Uterus (tissue), 4 donors: ENCODE measurements at places on chromosomes 4 and X. TPM values are rescaled to one million over a fixed set of nuclear protein-coding genes. Genes with fewer than 3 reads are reported as not detected.
A peak's percentile ranks its signal among the peaks of the same experiment; 100 is the strongest.

The GPR50 gene
- total RNA-seq: not detected

The AGTR2 gene
- total RNA-seq: not detected

DNA sequence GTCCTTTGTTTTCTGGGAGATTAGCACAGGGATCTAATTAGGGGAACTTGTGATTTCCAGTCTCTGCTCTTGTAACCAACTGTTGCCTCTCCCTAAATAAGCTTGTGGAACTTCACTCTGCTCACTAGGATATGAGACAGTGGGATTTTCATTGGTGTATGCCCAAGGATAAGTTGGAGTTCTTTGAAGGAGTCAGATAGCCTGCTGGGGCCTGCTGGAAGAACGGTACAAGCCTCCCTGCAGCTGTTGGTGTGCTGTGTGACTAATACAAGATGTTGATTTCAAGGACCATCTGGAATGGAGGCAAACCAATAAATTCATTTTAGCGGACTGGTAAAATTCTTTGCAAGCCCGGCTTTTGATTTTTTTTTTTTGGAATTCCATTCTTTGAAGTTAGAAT, 167.0 kb downstream of the AASDH start:
- no peaks in the 10 kb centered on the region for H3K4me1 ChIP-seq
- H3K36me3 ChIP-seq: no peaks in the 10 kb centered on the region
- no peak for DNase-seq
- H3K4me3 ChIP-seq: no peak overlapping the region
- H3K27me3 ChIP-seq: no peaks in the 10 kb centered on the region
- H3K27ac ChIP-seq: no peak overlapping the region

GRCh38 chr4:136754810-136755530, 777.3 kb downstream of the PCDH18 start:
- no peak overlapping the region for H3K4me3 ChIP-seq
- no peak overlapping the region for H3K27ac ChIP-seq
- no peak for DNase-seq
- H3K27me3 ChIP-seq: no peaks in the 10 kb centered on the region
- H3K4me1 ChIP-seq: no peaks in the 10 kb centered on the region

DNA sequence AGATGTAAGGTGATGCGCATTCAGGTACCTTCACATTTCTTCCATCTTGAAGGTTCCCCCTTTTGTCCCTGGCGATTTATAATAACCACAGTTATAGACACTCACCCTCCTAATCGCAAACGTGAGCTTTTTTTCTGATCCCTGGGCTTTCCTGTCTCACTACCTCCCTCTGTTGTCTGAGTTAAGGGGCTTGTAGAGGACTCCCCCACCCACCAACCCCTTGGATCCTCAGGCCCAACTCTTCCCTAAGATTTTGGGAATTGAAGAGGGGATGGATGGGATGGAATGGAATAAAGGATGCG, 1.4 kb downstream of the CNKSR2 start:
- H3K4me1 ChIP-seq: no peaks in the 10 kb centered on the region
- H3K36me3 ChIP-seq: no peaks in the 10 kb centered on the region
- no peak for DNase-seq

- H3K27ac ChIP-seq: no peak overlapping the region
- no peak overlapping the region for H3K4me3 ChIP-seq
- no peaks in the 10 kb centered on the region for H3K4me1 ChIP-seq
- H3K36me3 ChIP-seq: no peaks in the 10 kb centered on the region
- no peaks in the 10 kb centered on the region for H3K27me3 ChIP-seq
- no peak for DNase-seq
Measured at GRCh38 chr4:149031399-149031798, 589.2 kb upstream of the NR3C2 start.

DNA sequence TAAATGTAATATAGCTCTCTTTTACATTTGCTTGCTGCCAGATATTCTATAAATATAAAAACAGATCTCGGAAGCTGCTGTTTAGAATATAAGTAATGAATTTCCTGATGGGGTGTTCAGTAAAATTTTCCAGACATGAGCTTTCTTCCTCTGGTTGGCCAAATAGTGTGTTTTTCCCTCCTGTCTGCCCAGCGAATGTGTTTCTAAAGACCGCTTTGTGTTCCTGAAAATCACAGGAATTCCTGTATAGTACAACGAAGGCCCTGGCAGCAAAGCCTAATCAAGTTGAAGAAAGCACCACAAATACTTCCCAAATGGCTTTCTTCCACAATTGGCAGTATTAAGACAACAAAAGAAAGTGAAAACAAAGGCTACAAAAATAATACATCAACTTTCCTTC, 494.1 kb downstream of the INPP4B start:
- no peaks in the 10 kb centered on the region for H3K27me3 ChIP-seq
- H3K36me3 ChIP-seq: no peaks in the 10 kb centered on the region
- no peak for DNase-seq
- no peaks in the 10 kb centered on the region for H3K4me1 ChIP-seq
- H3K27ac ChIP-seq: no peak overlapping the region

GRCh38 chr4:186845137-186845842, 121.6 kb upstream of the FAT1 start:
- H3K36me3 ChIP-seq: no peaks in the 10 kb centered on the region
- peaks cover 6% of the 10 kb centered on the region for H3K4me1 ChIP-seq
- peak overlapping the region; percentile 83 for H3K27ac ChIP-seq
- H3K4me3 ChIP-seq: no peak overlapping the region
- DNase-seq: peak; percentile 25
- H3K27me3 ChIP-seq: no peaks in the 10 kb centered on the region

- no peak for DNase-seq
- H3K4me1 ChIP-seq: no peaks in the 10 kb centered on the region
- H3K27ac ChIP-seq: no peak overlapping the region
- H3K27me3 ChIP-seq: no peaks in the 10 kb centered on the region
- no peak overlapping the region for H3K4me3 ChIP-seq
Measured at GRCh38 chr4:154076921-154077320, 288.0 kb upstream of the SFRP2 start.
